ENCODE measurements at places on chromosomes 7 and 10. TPM values are rescaled to one million over a fixed set of nuclear protein-coding genes. Genes with fewer than 3 reads are reported as not detected.

Gene VKORC1L1
- 14.6 TPM for total RNA-seq

Gene ZNF853
- 16.8 TPM for total RNA-seq

Gene C10orf105
- total RNA-seq, result 0.06 TPM

Gene CCDC146
- 11.1 TPM for total RNA-seq

Gene ECHS1
- total RNA-seq, result 65.7 TPM

Gene H2AZ2
- total RNA-seq, result 228 TPM

Gene HACD1
- total RNA-seq, result 25.3 TPM

Gene ITGA8
- total RNA-seq, result 64.9 TPM

Measured in metanephros (tissue), 2 donors.